ENCODE measurements at places on chromosomes 4 and X.

DNA sequence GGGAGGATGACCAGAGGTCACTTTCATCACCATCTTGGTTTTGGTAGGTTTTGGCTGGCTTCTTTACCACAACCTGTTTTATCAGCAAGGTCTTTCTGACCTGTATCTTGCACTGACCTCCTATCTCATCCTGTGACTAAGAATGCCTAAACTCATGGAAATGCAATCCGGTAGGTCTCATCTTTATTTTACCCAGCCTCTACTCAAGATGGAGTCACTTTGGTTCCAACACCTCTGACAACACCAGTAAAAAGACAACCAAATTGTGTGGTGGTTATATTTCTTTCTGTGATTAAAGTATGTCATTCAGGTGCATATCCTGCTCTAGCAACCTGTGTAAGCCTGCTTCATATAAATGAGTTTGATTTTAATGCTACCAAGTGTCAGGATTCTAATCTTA lies 636.7 kb downstream of the PCDH7 start:
- DNase-seq, result no peak

- no peak for DNase-seq
Observed at GRCh38 chr4:107153228-107153627, 117.1 kb upstream of the DKK2 start.

DNA sequence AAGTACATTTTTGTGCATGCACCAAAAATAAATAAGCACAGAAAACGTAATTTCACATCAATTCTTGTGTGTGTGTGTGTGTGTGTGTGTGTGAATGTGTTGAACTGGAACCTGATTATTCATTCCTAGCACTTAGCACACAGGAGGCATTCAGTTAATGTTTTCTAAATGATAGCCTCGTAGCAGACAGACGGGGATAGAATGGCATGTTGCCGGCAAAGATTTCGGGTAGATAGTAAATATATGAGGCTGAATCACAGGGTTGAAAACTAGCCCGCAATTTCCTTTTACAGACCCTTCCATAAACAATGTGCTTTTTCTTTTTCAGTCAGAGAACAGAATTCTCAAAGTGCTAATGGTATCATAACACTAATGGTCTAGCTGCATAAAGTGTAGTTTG lies 13.5 kb downstream of the MAOB start:
- DNase-seq, result no peak

DNA sequence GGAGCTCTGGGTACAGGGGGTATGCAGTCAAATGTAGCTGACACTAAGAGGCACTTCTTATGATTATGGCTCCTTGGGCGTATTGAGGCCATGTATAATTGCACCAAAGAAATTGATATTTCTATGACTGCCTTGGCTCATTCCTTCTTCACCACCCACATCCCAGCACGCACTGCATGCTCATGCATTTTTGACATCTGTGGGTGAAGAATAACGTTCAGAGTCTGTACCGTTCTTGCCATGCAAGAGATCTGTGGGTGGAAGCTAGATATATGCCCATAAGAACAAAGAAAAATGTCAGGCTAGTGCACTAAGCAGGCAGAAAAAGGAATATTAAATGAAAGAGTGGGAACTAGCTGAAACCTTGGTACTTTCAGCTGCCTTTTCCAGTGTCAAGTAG lies 93.4 kb downstream of the EMCN start:
- no peak for DNase-seq

- no peak for DNase-seq
Observed at GRCh38 chrX:70301716-70302115, 11.8 kb downstream of the KIF4A start.

GRCh38 chr4:169791527-169792156 lies 33.9 kb upstream of the HPF1 start:
- DNase-seq, result peak; percentile 41

- no peak for DNase-seq
Observed at GRCh38 chrX:23644744-23645143, 22.5 kb upstream of the PRDX4 start.

DNA sequence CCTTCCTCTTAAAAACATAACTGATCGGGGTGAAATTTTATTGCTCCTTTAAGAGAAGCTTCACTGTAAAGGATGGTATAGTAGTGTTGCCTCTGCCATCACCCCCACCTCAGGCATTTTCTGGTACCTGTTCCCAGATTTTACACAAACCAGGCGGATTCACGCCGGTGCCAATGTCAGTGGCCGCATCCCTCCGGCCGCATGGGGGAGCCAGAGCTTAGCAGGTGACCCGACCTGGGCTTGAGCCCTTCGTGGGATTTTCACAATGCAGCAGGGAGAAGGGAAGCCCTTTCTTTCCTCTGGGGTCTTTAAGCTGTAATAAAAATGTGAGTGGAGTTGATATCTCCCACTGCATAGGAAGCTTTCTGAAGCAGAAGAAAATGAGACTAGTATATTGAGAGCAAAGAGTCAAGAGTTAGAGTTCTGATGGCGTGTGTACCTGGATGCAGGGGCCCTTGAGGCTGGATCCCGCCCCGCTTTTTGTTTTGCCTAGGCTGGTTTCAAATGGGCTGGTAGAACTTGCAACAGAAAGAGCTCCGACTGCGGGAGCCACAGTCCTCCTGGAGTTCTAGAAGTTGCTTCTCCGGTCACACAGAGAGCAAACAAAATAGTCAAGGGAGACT lies 59.4 kb downstream of the POLR2B start:
- DNase-seq, result peak; percentile 63
